ENCODE measurements at places on chromosomes 12 and 14.

DNA sequence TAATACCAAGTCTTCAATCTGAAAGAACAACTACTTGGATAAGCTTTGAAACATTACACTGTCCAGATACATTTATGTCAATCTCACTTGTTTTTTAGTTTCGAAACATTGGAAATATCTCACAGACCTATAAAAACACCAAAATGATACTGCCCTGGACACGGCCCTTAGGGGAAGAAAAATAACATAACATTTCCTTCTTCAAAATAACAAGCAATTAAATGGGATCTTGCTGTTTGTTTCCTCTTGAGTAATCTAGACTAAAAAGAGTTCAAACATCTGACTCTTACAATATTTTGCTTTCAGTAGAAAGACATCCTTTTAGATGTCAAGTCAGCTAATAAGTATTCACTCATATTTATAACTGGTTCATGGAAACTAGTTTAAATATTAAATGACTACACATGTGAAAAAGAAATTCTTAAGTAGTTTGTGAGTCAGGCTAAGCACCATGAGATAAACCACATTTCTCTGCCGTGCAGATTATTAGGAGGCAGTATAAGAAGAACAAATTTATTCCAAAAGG lies 87.5 kb downstream of the EPS8 start:
- no peak for DNase-seq

DNA sequence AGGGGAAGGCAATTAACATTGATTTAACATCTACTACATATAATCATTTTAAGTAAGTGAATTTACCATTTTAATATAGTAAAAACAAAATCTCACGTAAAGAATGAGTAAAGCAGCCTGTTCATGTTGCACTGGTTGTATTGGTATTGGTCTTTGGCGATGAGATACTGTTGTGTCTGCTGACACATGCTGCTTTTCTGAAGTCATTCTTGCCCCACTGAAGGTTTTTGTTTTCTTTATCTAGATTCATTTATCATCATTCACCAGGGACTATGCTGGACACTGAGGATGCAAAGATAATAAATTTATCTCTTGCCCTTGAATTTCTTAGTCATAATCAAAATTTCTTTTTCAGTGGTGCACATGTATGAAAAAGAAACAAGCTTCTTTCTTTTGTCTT lies 246.2 kb upstream of the NPAS3 start:
- no peak for DNase-seq

- DNase-seq, result no peak
These were observed 129.9 kb downstream of the CRACR2A start for GRCh38 chr12:3622822-3623690.

- DNase-seq, result no peak
These were observed 102.8 kb downstream of the RPAP3 start for GRCh38 chr12:47602949-47603558.

DNA sequence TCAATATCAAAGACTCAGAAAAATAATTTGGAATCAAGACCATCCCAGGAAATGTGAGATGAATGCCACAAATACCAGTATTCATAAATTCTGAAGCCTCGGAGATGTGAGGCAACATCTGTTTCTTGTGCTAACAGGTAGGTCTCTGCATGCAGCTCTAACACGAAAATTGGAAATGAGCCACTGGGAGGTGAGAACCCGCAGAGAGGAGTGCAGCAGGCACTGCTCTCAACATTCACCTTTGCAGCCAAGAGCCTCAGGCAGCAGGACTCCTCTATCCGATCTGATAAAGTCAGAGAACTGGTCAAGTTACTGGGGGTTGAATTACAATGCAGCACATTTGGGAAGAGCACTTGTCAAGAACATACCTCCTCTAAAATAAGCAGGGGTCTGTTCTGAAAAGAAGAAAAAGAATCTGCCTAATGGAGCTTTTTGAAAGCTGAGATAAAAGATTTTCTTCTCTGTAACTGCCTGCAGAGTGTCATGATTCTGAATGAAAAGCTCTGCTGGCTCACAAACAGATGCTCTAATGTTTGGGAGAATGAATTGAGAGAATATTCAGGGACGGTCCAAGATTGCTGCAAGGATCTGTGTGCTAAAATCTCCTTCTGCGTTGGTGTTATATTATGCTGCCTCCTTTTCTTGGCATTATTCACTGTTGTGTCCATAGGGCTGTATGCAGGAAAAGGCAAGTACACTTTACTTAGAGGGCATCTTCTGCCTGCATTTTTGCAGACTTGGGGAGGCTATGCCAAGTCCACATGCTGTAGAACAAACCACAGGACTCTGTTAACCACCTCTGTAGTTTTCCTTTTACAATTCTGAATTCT lies 209.6 kb upstream of the KRR1 start:
- no peak for DNase-seq

GRCh38 chr12:49367381-49368239 lies at the start of gene SPATS2:
SPATS2 (plus strand) TSS chr12:49367462; CDS start chr12:49461013, 93,551 bp downstream.
- DNase-seq, result no peak

DNA sequence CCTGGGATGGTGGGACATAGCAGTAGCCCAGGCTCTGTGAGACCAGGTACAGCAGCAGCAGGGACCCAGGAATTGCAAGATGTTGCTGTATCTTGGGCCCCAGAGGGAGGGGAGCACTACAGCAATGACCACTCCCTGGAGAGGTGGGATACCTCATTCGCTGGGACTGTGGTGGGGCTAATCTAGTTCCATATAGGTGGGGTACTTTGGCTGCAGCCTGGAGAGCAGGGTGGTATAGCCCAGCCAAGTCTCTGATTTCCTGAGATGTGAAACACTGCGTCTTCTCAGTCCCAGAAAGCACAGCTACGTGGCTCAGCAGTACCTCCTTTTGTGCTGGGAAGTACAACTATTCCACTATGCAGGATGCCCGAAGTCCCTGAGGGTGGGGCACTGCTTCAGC lies 163.7 kb upstream of the ARHGAP5 start:
- DNase-seq, result no peak

GRCh38 chr12:118359541-118359915 lies 13.2 kb downstream of the TAOK3 start:
- DNase-seq, result no peak

DNA sequence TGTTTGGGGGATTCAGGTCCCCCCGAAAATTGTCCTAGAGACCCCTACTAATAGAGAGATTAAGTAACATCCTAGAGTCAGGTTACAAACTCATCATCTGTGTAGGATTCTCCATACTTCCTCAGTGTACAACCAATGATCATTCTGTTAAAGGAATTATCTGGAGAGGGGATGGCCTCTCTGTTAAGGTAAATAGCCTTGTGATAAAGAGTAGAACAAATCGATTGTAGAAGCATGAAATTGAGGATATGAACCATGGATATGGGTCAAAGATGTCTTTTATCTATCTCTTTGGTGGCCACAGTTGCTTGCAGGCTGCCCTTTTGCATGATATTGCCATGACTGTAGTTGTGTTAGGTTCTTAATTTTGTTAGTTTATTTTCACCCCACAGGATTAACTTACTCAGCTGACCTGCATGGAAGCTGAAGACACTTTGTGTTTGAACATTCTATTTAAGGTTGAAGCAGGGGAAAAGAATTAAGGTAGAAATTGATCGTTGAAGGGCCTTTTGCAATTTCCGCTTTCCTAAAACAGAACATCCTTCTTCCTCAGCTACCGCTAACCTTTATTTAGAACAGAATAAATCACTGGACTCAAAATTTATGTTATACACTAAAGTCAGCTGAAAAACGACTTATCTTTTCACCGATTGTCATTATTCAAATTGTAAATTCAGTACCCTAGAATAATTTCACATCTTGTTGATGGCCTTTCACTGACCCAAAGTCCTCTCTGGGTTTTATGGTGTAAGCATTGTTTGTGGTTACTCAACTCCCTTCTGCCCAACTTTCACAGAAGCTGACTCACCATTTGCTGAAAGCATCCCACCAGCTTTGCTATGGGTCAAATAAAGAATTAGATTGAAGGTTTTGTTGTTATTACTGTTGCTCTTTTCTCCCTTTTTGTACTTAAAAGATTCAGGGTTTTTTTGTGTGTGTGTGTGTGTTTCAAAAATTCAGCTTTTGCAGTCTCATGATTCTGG lies 52.3 kb downstream of the IRAK3 start:
- no peak for DNase-seq

- DNase-seq, result no peak
These were observed 1.1 kb upstream of the SLCO1B1 start for GRCh38 chr12:21129906-21130305.

All from T-helper 17 cell (primary cell).